ENCODE measurements at places on chromosomes 1 and 21. TPM values are rescaled to one million over a fixed set of nuclear protein-coding genes. Genes with fewer than 3 reads are reported as not detected.
A peak's percentile ranks its signal among the peaks of the same experiment; 100 is the strongest.

FHAD1 gene
- total RNA-seq = 4.8 TPM

NBL1 gene
- total RNA-seq = 40.5 TPM

S1PR1 gene
- 0.63 TPM for total RNA-seq

RNF187 gene
- 43.1 TPM for total RNA-seq

HSPA6 gene
- total RNA-seq = 0.29 TPM

GRCh38 chr1:145972580-145972979, 8.1 kb downstream of the POLR3GL start:
- no peak for DNase-seq

- no peak for DNase-seq
These were observed 1004.2 kb downstream of the TTLL7 start for GRCh38 chr1:82994616-82995263.

DNA sequence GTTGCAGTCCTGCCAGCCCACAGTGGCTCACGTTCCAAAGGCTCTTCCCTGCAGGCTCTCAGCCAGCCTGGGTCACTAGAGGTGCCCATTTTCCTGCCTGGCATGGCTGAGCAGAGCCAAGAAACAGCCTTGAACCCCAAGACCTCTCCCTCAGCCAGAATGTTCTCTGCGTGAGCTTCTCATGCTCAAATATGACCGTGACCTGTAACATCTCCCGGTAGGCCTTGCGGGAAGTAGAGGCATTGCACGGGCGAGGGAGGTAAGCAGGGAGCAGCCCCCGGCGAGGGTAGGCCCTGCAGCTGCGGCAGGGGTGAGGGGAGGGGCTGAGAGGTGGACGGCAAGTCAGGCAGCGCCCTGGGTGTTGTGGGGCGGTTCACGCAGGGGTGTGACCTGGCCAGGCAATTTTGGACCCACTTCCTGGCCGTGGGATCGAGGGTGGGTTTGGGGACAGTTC, 20.0 kb downstream of the RRP1 start:
- no peak for DNase-seq

DNA sequence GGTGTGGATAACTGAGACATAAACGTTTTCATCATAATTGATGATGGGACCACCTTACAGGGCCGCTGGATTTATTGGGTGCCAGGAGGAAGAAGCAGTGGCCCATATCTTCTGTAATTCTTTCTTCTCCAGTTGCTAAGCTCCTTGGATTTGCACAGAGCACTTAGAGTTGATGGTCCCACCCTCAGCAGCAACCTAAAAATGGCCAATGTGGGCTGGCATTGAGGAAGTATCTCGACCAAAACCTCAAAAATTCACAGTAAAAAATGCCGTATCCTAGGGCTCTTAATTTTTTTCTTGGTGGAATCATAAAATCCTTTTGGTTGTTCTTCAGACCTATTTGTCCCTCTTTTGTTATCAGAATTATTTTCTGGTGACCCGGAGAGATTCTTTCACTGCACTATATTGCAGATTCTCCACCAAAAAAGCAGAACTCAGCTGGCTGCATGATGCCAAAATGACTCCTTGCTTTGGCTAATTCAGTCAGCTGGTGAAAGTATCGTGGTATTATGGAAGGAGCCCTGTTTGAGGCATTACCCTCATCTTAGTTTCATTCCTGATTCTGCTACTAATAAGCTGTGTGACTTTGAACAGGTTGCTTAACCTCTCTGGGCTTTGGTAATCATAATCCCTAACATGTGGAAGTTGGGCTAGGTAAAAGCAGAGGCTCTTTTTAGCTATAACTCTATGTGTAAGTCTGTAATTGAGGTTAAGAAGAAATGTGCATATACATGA, 27.6 kb downstream of the KIRREL1 start:
- no peak for DNase-seq

DNA sequence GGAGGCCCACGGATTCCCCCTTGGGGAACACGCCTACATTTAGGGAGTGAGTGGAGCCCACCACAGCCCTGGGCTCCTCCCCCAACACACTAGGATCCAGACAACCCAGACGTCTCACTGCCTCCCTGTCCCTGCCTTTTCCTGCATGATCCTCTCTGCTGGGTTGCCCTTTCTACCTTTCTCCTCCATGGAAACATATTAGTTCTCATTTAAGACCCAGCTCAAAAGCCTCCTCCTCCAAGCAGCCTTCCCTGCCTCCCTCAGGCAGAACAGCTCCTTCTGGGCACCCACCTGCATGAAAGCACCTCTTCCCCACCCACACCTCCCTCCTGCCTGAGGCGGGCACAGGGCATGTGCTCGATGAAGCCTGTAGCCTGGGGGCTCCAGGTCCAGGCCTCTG, 10.7 kb downstream of the COL8A2 start:
- DNase-seq = no peak

DNA sequence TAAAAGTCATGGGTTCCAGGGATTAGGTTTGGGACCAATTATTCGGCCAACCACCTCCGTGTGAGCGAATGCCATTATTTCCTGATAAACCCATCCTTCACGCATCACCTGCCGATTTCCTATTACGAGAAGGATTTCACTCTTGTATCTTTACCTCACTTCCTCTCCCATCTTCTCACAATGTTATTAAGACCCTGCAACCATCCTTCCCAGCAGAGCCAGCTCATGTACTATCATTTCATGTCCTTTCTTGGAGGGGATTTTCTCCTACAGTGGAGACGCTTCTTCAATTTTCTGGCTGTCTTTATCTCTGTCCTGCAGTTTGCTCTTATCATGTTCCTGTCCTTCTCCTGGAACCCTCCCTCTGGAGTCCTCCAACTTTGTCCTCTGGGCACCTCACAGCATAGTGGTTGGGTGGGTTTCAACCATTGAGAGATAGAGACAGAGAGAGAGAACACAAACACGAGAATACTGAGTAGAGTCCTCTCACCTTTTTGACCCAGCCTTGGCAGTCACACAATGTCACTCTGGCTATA, 192.2 kb downstream of the DYRK1A start:
- DNase-seq = no peak

DNA sequence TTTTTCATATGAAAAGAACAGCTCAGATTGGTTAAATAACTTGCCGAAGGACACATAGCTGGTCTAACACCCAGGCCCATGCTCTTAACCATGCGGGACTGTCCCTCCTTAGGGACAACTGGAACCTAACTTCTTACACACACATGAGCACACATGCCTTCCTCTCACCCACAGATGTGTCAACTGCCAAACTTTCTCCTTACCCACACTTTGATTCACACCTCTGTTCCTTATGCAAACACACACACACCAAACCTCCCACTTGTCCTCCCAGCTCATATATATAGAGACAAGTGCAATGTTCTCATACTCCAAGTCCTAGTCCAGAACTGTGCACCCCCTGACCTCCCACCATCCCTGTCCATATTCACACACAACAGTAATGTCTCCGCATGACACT, 4.3 kb downstream of the RAB25 start:
- no peak for DNase-seq

DNA sequence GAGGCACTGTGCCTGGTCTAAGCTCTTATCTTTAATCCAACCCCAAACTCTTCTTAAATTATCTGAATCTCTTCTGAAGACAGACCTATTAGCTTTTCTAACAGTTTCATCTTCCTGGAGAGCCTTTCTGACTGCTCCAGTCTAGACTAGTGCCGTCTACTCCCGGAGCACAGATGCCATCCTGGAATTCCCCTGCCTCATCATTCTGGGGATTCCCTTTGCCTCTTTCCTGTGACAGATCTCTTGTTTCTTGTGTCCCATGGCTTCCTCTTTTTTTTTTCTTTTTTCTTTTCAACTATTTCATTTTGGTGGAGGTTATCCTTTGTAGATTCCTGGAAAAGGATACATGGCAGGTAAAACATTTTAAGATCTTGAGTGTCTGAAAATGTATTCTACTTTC, 11.7 kb downstream of the SEMA4A start:
- DNase-seq = peak; percentile 50

- no peak for DNase-seq
These were observed 71.7 kb upstream of the GUCA2B start for GRCh38 chr1:42081475-42081874.

GRCh38 chr1:35477870-35478269, 79.3 kb downstream of the KIAA0319L start:
- DNase-seq = no peak

DNA sequence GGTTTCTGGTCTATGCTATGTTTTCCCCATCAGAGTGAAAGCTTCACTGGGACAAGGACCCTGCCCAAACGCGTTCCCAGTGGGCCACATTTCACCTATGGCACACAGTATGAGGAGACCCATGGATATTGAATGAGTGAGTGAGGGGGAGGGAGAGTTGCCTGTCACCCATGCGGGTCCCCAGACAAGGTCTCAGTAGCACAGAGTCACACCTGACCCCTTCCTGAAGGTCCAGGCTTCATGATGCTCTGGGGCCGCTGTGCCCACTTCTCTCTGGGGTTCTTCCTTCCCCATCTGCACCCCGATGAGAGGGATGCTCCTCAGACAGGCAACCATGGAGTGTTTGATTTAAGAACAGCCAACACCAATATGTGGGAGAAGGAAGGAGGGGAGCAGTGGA, 72.3 kb upstream of the CSF3R start:
- DNase-seq = no peak

Data from Daoy (cell line).